ENCODE measurements at places on chromosomes 2 and 18. TPM values are rescaled to one million over a fixed set of nuclear protein-coding genes. Genes with fewer than 3 reads are reported as not detected.

Gene NCKAP5
- not detected for total RNA-seq

Gene PTH2R
- total RNA-seq: 0.13 TPM

Gene SCN1A
- total RNA-seq: not detected

Gene KIAA1328
- total RNA-seq: 8.7 TPM

Gene POTEI
- total RNA-seq: not detected

Gene CPLX4
- not detected for total RNA-seq

Gene GALR1
- total RNA-seq: not detected

Gene UGT1A5
- total RNA-seq: not detected

GRCh38 chr2:232363784-232364615 lies 14.6 kb upstream of the ALPP start:
- H3K4me3 ChIP-seq: peak overlapping the region; percentile 72
- no peaks in the 10 kb centered on the region for H3K36me3 ChIP-seq
- DNase-seq: peak; percentile 60
- H3K27me3 ChIP-seq: no peaks in the 10 kb centered on the region
- H3K4me1 ChIP-seq: peaks cover 34% of the 10 kb centered on the region

DNA sequence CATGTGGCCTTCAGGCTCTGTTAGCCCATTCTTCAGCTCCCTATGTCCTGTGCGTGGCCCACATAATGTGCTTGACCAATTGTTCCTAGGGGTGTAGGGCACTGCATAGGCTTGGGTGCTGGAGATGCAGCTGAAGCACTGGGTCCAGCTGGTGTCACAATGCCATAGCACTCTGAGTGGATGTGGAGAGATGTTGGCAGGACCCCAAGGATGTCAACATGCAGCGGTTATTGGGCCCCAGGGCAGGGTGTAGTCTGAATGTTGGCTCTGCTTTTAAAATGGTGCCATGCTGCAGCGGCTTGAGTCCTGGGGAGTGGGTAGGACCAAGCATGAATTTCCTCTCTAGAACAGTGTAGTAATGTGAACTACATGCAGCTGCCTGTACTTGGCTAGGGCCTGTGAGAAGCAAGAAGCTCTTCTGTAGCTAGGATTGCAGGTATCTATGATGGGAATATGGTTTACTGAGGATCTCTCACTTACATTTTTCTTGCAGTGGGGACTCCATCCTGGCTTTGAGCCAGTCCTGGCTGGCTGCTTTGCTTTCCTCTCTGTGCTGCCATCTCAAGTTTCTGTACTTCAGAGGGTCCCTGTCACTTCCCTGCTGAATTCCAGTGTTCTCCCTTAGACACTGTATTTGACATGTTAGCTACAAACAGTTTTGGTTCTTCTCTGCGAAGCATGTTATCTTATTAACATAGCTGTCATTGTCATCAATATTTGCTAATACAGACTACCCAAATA lies 148.4 kb downstream of the CSRNP3 start:
- H3K4me3 ChIP-seq: no peak overlapping the region
- no peak for DNase-seq
- peaks cover 5% of the 10 kb centered on the region for H3K27me3 ChIP-seq
- no peak overlapping the region for H3K27ac ChIP-seq
- H3K36me3 ChIP-seq: no peaks in the 10 kb centered on the region

DNA sequence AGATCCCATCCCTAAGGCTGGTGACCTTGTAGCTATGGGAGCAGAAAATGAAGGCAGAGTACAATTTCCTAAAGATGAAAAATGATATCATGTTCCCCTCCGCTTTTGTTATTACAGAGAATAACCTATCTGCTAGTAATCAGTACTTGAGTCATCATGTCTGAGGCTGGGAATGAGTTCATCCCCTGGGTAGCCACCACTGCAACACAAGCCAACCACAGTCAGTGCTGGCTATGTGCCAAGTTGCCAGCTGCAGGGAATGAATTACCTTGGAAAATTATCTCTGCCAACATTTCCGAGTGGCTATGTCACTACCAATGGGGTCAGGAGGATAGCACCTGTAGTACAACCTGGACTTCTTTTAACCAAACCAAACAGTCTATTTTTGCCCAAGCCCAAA lies 1094.7 kb upstream of the DDX18 start:
- no peaks in the 10 kb centered on the region for H3K36me3 ChIP-seq
- DNase-seq: no peak
- H3K4me1 ChIP-seq: no peaks in the 10 kb centered on the region
- no peak overlapping the region for H3K4me3 ChIP-seq

- peaks cover 54% of the 10 kb centered on the region for H3K36me3 ChIP-seq
- no peaks in the 10 kb centered on the region for H3K27me3 ChIP-seq
- DNase-seq: no peak
- no peak overlapping the region for H3K4me3 ChIP-seq
- H3K4me1 ChIP-seq: peaks cover 56% of the 10 kb centered on the region
These were observed 138.1 kb downstream of the DNAH6 start for GRCh38 chr2:84654414-84654813.

GRCh38 chr2:219830353-219830738 lies 202.9 kb downstream of the SLC4A3 start:
- no peak overlapping the region for H3K27ac ChIP-seq
- no peak for DNase-seq
- no peak overlapping the region for H3K4me3 ChIP-seq
- no peaks in the 10 kb centered on the region for H3K36me3 ChIP-seq
- no peaks in the 10 kb centered on the region for H3K4me1 ChIP-seq

DNA sequence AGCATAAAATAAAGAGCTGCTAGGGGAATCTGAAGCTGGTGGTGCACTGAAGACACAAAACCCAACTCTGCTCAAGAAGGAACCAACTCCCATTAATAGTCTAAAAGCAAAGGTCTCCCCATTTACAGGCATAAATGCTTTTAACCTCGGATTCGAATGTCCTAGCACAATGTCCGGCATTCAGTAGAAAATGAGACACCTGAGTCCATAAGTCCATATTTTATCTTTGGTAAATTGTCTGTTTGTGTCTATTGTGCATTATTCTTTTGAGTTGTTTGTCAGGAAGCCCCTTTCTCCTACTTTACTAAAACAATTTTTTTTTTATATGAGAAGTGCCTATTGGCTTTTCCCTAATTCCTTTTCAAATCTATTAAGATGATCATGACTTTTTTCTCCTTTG lies 179.5 kb upstream of the SMAD7 start:
- H3K36me3 ChIP-seq: no peaks in the 10 kb centered on the region
- no peak overlapping the region for H3K4me3 ChIP-seq
- H3K27ac ChIP-seq: no peak overlapping the region
- no peaks in the 10 kb centered on the region for H3K27me3 ChIP-seq

DNA sequence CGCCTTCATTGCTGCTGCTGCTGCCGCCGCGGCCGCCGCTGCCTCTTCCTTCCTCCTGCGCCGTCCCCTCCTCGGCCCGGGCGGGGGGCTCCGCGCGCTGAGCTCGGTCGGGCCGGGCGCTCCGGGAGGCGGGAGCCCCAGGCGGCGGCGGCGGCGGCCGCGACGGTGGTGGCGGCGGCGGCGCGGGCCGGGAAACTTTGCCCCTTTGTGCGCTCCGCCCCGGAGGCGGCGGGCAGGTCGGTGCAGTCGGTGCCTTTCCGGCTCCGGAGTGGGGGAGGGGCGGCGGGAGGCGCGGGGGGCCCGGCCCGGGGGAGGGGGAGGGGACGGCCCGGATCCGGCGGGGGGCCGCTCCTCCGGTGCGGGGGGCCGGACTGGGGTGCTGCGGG lies 205 bp downstream of the TET3 start:
- peaks cover 77% of the 10 kb centered on the region for H3K4me1 ChIP-seq
- no peak overlapping the region for H3K4me3 ChIP-seq
- no peak overlapping the region for H3K27ac ChIP-seq
- H3K36me3 ChIP-seq: peaks cover 47% of the 10 kb centered on the region

- H3K4me3 ChIP-seq: no peak overlapping the region
- DNase-seq: no peak
- H3K27me3 ChIP-seq: no peaks in the 10 kb centered on the region
These were observed 45.2 kb downstream of the ACVR1 start for GRCh38 chr2:157830696-157831570.

DNA sequence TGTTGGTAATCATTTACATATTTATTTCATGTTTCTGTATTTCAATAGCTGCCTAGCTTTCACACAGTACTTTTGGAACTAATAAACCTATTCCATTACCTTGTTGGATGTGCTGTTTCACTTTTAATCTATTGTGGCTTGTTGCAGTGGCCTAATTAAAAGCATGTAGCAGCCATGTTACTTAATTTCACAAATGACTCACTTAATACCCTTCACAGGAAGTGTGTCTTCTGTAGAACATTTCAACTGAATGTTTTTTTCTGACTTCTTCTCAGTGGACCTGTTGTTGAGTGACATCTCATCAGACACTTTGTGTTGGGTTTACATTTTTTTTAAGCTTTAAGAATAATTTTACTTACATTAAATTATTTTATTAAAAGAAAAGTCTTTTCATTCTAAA lies 260.5 kb upstream of the THUMPD2 start:
- H3K36me3 ChIP-seq: no peaks in the 10 kb centered on the region
- H3K4me1 ChIP-seq: no peaks in the 10 kb centered on the region
- H3K4me3 ChIP-seq: no peak overlapping the region
- H3K27me3 ChIP-seq: no peaks in the 10 kb centered on the region

- peaks cover 4% of the 10 kb centered on the region for H3K4me1 ChIP-seq
- no peak overlapping the region for H3K4me3 ChIP-seq
- no peak for DNase-seq
- H3K27ac ChIP-seq: no peak overlapping the region
- no peaks in the 10 kb centered on the region for H3K27me3 ChIP-seq
These were observed 250.1 kb downstream of the PRKCE start for GRCh38 chr2:45901468-45902032.

- H3K4me3 ChIP-seq: no peak overlapping the region
- DNase-seq: no peak
- no peak overlapping the region for H3K27ac ChIP-seq
- peaks cover 2% of the 10 kb centered on the region for H3K27me3 ChIP-seq
- H3K4me1 ChIP-seq: peaks cover 26% of the 10 kb centered on the region
- peaks cover 7% of the 10 kb centered on the region for H3K36me3 ChIP-seq
These were observed 303.6 kb upstream of the ID2 start for GRCh38 chr2:8378016-8378810.

DNA sequence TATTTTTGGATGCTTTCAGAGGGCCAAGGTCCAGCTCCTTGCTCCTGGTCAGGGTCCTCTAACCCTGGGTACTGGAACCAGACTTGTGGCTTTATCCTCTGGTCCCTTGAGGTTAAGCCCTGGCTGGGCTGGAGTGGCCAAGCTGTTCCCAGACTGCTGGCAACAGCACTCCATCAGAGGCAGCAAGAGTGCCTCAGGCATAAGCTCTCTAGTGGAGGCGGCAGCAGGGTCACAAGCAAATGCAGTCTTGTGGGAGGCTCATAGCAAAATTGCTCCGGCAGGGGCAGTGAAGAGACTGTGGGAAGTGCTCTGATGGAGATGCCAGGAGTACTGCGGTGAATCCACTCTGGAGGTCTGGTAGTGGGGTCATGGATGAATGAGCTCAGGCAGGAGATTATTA lies 128.9 kb upstream of the OTOS start:
- H3K27me3 ChIP-seq: peaks cover 38% of the 10 kb centered on the region
- H3K4me1 ChIP-seq: no peaks in the 10 kb centered on the region
- no peak overlapping the region for H3K4me3 ChIP-seq
- H3K27ac ChIP-seq: no peak overlapping the region
- peak; percentile 6 for DNase-seq

DNA sequence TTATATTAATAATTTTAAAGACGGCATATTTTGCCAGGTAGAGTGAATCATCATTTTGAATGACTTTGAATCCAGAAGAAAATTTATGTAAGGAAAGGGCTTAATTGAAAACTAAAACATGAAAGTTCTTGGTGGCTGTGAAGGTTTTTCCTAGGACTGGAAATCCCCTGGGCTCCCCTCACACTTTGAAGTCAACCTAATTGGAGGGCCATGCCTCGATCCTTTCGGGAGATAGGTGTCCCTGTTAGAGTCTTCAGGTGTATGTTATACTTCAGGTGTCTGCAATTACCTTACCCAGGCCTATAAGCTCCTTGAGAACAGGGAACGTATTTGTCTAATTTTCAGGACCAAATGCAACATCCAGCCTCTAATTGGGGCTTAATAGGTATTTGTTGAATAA lies 73.0 kb downstream of the ARL4C start:
- H3K36me3 ChIP-seq: peaks cover 8% of the 10 kb centered on the region
- DNase-seq: no peak
- H3K27ac ChIP-seq: peak overlapping the region; percentile 97
- peaks cover 88% of the 10 kb centered on the region for H3K4me1 ChIP-seq

- peaks cover 2% of the 10 kb centered on the region for H3K27me3 ChIP-seq
- H3K4me3 ChIP-seq: no peak overlapping the region
- no peak for DNase-seq
- no peak overlapping the region for H3K27ac ChIP-seq
- no peaks in the 10 kb centered on the region for H3K4me1 ChIP-seq
- no peaks in the 10 kb centered on the region for H3K36me3 ChIP-seq
These were observed 17.5 kb upstream of the DOK6 start for GRCh38 chr18:69383186-69383585.

DNA sequence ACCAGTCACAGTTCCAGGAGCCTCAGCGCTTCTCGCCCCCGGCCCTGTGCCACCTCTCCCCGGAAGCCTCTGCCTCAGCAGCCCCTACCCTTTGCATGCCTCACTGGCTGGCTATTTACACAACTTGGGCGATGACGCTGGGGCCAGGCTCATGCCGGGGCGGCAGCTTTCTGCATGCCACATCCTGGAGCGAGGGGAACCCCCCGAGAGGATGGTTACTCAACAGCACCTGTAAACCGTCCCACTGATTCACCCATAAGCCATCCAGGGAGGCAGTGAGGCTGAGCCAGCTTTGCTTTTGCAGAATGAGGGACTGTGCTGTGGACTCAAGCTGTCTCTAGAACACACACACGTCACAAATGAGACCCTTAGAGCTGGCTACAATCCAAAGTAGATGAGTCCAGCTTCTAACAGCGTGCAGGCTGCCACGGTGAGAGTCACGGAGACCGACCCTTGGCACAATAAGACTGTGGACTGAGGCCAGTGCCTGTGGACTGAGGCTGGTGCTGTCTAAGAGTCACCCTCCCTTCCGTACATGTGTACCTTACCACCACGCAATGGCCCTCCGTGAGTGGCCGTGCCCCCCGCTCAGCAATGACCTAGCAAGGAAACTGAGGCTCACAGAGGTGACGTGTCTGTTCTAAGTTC lies 45.6 kb upstream of the ODC1 start:
- H3K27ac ChIP-seq: peak overlapping the region; percentile 77
- no peaks in the 10 kb centered on the region for H3K36me3 ChIP-seq
- peaks cover 24% of the 10 kb centered on the region for H3K27me3 ChIP-seq
- DNase-seq: peak; percentile 84
- no peak overlapping the region for H3K4me3 ChIP-seq
- H3K4me1 ChIP-seq: peaks cover 14% of the 10 kb centered on the region

DNA sequence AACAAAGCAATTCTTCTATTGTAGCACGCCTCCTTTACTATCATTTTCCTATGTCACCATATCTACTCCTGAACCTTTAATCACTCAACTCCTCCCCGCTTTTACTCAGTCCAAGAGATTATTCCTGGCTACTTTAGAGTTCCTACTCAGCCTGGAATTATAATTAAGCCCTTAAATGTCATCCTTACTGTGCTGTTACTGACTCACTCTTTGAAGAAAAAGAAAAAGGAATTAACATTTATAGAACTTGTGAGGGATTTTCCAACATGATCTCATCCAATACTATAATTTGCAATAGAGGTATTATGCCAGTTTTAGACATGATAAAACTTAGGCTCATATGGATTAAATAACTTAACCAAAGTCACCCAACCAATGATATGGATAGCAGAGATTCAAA lies 61.7 kb downstream of the CCDC88A start:
- DNase-seq: no peak
- H3K4me1 ChIP-seq: no peaks in the 10 kb centered on the region
- no peaks in the 10 kb centered on the region for H3K27me3 ChIP-seq
- H3K27ac ChIP-seq: no peak overlapping the region
- H3K4me3 ChIP-seq: no peak overlapping the region
